ENCODE measurements at places on chromosomes 5 and 9.

GRCh38 chr5:78345485-78345884, 14.9 kb upstream of the SCAMP1 start:
- no peak for DNase-seq

DNA sequence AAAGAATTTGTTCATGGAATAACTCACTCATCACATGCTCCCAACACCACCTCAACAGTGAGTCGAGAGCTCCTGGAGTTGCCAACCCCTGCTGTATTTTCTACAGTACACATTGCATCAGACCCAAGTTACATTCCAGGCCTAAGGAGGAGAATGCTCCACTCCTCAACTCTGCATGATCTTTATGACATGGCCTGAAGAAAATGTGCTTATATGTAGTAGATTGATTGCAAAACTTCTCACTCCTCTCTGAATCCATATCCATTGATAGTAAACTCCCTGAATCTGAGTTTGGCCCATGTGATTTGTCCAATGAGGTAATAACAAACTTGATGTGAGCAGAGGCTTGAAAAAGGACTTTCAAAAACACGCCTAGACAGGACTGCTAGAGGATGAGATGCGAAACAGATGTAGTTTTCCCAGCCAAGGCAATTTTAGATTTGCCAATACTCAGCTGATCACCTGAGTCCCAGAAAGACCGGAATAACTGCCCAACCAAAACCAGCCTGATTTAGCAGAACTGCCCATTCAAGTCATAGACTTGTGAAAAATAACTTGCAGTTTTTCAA, 29.0 kb upstream of the PAPPA start:
- no peak for DNase-seq

DNA sequence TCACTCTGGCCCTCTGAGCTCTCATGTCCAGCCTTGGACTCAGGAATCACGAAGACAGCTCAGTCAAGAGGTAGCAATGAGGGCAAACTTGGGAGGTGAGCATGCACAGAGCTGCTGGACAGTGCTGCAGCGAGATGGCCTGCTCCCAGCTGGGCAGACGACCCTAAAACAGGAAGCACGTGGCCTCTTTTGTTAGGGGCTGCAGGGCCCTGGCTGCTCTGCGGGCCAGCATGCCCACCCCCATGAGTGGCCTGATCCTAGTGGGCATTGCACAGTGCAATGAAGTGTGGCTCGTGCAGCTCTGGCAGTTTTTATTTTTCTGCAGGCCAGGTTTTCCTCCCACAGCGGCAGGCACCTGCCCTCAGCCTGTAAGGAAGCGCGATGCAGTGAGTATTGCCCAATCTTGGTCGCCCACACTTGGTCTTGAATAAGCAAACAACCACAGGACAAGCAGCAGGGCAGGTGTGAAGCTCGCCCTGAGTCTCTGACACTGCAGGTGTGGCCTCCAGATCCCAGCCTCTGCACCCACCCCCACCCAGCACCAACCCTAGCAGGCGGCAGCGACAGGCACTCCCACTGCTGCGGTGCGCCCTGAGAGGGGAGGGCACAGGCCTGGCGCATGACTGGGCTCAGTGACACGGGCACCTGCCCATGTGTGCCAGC, 60.8 kb downstream of the SEMA4D start:
- peak; percentile 49 for DNase-seq

GRCh38 chr5:78594610-78595457, 53.7 kb downstream of the LHFPL2 start:
- no peak for DNase-seq

GRCh38 chr9:82829818-82830217, 233.1 kb downstream of the RASEF start:
- no peak for DNase-seq

GRCh38 chr9:130137641-130138081, 34.5 kb upstream of the NCS1 start:
- no peak for DNase-seq

GRCh38 chr5:14025569-14026286, 81.2 kb upstream of the DNAH5 start:
- DNase-seq: no peak

GRCh38 chr9:116002624-116003023, 151.0 kb upstream of the PAPPA start:
- DNase-seq: no peak

GRCh38 chr9:124302921-124303320, 45.2 kb downstream of the NEK6 start:
- no peak for DNase-seq

GRCh38 chr5:148937239-148937638, 110.8 kb downstream of the ADRB2 start:
- DNase-seq: no peak

- DNase-seq: no peak
Observed at GRCh38 chr5:124706051-124706450, 40.4 kb downstream of the ZNF608 start.

DNA sequence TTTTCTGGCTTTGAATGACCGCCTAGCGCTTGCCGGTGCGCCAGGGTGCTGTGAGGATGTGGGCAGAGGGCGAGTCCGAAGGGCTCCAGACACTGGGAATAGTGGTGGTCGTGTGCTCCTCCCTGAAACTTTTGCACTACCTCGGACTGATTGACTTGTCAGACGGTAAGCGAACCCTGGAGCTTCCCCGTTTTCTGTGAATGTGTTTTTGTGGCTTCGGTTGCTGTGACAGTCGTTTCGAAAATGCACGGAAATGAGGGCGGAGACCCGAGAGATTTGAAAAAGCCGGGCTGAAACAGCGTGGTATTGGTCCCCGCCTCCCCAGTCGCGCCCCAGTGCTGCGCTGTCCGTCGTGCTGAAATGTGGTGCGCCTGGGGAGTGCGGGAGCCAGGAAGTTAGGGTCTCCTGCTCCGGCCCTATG, 102.5 kb upstream of the GABRP start:
- no peak for DNase-seq

GRCh38 chr9:109981091-109981490, 201.1 kb downstream of the PALM2AKAP2 start:
- DNase-seq: no peak

DNA sequence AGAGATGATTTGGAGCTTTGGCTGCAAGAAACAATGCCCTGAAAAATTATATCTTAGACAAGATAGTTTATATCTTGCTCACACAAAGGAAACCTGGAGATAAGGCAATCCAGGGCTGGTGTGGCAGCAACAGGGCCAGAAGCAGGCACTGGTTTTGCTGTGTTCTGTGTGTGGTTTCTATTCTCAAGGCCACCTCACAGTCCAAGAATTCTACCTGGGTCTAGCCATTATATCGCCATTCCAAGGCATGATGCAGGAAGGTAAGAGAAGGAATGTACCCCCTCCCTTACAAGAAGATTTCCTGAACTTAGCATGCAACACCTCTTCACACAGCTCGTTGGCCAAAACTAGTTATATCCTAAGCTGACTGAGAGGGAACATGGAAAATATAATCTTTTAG, 74.5 kb upstream of the MEGF10 start:
- DNase-seq: no peak

DNA sequence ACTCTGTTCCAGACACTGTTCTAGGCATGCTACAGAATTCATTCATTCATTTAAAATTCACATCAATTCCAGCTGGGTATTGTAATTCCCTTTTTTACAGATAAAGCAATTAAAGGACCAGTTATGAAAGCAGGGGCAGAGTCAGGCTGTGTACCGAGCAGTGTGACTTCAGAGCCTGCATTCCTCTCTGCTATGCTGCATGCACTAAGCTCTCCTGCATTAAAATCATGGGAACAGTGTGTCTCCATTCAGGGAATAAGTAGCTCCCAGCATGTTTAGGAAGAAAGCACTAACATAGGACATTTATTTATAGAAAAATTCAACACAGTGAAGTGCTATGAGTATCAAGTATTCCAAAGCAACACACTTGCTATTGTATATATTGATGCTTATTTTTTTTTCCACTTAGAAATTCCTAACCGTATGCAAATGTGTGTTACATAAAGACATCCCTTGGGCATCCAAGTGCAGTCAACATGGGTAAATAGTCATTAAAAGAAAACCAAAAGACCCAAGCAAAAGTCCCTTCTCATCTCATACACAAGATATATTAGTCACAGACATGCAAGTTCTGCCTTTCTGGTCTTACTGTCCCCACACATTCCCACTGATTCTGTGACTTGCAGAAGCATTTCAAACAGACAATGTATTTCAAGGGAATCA, 173.7 kb downstream of the GABRB2 start:
- DNase-seq: no peak

DNA sequence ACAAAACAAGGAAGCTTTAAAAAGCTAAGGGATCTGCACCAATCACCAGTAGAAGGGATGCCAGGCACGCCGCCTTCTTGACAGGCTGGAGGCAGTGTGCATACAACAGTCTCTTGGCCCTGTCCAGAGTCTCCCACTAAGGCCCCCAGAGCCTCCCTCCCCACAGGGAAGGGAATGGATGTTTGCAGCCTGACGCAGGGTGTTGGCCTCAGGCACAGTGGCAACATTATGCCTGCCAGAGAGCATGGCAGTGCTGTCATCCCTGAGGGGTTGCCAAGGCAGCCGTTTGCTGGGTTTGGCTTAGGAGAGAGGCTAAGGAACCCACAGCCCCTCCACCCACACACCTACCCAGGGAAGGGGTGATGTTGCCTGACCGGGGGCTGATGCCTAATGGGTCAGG, 4.8 kb downstream of the HBEGF start:
- DNase-seq: no peak

DNA sequence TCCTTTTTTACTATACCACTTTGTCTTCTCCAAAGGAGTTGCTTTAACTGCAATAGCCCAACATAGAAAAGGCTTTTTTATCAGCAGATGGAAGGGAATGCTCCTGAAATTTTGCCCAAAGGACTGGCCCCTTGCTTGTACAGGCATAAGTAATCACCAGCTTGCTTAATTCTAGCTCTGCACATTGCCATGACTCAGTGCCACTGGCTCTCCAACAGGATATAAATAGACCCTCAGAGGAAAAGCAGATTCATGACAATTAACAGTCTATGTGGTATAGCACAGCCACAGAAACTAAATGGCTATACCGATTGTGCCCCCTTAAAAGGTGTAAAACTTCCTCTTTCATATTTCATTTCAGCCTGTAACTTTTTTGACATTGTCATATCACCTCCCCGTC, 227.0 kb downstream of the ZNF608 start:
- no peak for DNase-seq

- no peak for DNase-seq
Observed at GRCh38 chr9:130118841-130119518, 53.2 kb upstream of the NCS1 start.

GRCh38 chr5:176740702-176741496, 69.5 kb upstream of the UNC5A start:
- no peak for DNase-seq
